ENCODE measurements at places on chromosomes 5 and 9.

DNA sequence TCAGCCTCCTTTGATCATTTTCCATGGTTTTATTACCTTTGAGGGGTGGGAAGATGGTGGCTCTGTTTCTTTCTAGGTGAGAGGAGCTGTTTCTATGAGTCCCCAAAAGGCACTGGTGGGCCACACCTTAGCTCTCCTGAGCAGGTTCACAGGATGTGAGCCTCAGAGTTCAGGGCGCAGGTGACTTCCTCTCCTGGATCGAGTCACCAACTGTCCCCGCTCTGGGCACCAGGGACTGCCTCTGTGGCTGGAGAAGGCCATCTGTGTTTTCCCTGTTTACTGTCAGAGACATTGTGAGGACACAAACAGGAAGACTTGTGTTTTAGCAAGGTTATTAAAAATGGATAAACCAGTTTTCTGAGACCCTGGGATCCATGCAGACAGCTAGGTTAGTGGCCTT, 68.5 kb downstream of the IL31RA start:
- no peak for DNase-seq

GRCh38 chr5:169906745-169907649, 73.3 kb downstream of the INSYN2B start:
- no peak for DNase-seq

- no peak for DNase-seq
Measured at GRCh38 chr5:56667692-56668091, 147.7 kb upstream of the MAP3K1 start.

DNA sequence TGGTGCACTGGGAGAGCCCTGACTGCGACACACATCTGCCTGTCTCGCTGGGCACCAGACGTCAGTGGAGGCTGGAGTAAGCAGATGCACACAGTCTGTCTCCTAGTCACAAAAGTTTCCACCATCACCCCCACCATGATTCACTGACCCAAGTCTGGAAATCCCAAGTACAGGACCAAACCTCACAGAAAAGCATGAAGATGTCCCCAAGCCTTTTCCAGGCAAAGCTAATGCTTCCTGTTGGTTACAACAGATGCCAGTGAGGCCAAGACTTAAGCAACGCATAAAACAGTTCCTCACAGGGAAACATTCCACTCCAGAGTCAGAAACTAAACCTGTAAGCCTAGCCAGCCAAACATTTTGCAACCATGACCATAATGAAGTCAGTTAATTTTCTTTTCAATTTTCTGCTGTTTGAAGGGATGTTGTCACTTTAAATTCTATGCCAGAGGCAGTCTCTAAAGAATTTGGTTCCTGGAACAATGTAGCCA, 259.3 kb upstream of the SLC30A5 start:
- no peak for DNase-seq

DNA sequence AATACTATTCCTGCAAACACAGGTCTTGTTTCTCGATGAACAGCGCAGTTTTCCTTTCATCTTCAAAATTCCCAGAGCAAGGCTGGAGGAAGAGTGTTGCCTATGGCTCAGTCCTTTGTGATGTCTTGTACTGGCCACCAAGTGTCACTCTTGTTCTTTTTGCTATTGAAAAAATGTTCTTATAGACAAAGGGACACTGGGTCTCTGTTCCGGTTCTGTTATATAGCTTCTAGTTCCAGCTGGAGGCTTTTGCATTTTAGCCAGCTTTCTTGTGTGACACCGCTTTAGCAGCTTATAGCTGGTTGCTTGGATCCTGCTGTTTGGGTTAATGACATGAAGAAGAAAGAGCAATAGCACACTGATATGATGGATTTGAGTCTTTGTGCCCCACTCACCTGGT, 343.7 kb upstream of the KCNN2 start:
- no peak for DNase-seq

DNA sequence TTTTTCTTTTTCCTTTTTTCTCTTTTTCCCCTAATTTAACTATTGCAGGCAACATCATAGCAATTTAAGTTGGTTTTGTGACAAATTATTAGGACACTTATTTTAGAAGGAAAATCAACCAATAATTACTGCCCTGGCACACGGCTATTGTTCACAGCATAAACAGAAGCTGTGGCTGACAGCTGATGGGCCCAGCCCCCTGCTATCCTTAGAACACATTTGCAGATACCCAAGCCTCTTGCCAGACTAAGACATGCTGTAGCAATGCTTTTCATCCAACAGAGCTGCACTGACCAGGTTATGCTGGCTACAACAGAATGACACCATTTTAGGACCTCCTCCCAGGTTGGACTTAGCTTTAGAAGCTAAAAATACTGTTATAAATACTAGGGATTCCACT, 852.7 kb upstream of the DMAC1 start:
- no peak for DNase-seq

- no peak for DNase-seq
Measured at GRCh38 chr5:157222506-157223230, 42.0 kb downstream of the ITK start.

DNA sequence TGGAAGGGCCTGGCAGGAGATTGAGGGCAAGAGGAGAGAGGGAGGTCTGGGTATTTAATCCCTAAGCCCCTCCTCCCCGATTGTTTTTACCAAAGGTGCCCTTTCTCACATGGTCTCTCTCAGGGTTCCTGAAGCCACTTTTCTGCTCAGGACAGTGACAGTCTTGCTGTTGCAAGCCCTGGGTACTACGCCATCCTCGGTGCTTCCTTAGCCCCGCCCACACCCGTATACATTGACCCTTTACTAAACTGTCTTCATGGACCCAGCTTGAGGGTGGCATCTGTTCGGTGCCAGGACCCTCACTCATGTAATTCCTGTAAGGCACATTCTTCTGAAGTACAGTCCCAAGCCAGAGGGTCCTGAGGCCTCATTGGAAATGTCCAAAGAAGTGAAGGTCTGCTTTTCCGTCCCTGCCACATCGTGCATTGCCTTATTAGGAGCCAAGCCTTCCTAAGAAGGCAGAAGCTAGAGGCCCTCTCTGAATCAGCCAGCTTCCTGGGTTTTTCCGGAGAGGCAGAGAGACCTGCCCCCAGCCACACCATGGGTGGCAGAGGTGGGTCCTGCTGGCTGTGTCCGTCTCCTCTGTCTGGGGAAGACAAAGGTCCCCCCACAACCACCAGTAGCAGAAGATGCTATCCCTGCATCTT, 1.9 kb upstream of the SH3PXD2B start:
- no peak for DNase-seq

- DNase-seq = no peak
Measured at GRCh38 chr9:18549772-18550171, 75.8 kb downstream of the ADAMTSL1 start.

DNA sequence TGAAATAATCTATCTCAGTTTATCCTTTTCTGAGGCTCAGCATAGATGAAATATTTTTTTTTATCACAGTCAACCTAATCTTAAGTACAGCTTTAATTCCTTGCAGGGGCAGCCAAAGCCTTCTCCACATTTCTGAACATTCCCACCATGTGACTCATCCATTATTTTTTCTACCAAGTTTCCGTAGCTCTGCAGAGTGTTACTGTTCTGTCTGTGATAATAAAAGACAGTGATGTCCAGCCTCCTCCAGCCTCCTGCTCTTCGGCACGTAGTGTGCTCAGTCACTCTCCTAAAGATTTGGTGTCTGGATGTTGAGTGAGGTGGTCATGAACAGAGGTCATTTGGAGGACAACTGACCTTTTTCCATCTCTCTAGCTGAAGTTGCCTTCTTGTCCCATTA, 338.1 kb upstream of the ADAMTS16 start:
- no peak for DNase-seq

- DNase-seq = no peak
Measured at GRCh38 chr5:167853421-167853820, 438.0 kb upstream of the WWC1 start.

DNA sequence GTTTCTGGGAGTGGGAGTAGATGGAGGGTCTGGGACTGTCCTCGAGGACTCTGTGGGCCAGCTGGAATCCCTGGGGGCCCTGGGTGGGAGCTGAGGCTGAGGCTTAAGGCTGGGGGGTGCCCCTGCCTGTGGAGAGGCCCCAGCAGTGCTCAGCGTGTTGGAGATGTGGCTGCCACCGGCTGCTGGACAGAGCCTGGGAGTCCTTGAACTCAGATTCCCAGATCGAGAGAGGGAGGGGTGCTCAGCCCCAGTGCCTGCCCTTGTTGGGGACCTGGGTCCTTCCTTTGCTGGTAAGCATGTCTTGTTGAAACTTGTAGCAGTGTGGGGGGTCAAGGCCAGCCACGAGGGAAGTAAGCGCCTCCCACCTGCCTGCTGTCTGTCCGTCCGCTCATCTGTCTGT, 10.7 kb downstream of the RXRA start:
- DNase-seq = no peak

- DNase-seq = peak; percentile 50
Measured at GRCh38 chr5:172648013-172648381, 6.9 kb downstream of the NEURL1B start.

DNA sequence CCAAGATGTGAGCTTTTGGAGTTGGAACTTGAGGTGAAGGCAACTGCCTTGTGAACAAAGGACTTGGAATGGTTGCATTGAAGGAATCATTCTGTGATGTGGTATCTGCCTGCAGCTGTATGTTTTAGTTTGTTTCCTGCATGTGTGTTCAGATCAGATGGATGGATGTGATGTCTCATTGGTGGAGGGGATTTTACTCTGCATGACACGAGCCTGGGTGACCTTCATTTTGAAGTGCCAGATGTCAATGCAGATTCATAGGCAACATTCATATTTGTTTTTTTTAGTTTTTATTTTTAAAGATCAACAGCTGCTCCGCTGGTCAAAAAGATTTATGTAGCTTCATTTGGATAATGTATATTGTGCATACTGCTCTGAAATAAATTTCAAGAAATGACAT, 13.5 kb downstream of the FBXL7 start:
- no peak for DNase-seq
